ENCODE measurements at places on chromosomes 13 and 19.

GRCh38 chr13:46844431-46844830 lies 47.5 kb upstream of the ESD start:
- DNase-seq: no peak

DNA sequence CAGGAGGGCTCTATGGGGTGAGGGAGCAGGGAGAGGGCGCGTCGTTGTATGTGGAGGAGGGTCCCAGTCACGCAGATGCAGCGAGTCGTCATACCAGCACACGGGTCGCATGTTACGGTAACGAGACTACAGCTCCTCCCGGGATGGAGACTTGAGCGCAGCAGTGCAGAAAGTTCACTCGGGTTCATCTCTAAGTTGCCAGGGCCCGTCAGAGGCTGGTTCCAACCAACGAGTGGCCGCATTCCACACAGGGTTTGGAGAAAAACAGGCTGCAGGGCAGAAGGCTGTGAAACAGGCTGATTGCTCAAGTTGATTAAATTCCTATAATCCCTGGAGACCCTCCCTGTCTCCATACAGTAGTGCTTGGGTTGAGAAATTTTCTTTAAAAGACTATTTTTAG lies 21.9 kb upstream of the TTYH1 start:
- no peak for DNase-seq

- DNase-seq: no peak
These were observed 7.5 kb upstream of the PDCD5 start for GRCh38 chr19:32573492-32573794.

GRCh38 chr13:30803749-30804148 lies 68.4 kb downstream of the ALOX5AP start:
- no peak for DNase-seq

- DNase-seq: no peak
These were observed 59.2 kb downstream of the STK24 start for GRCh38 chr13:98517576-98518310.

GRCh38 chr13:110312339-110313031 lies 5.4 kb downstream of the COL4A2 start:
- peak; percentile 66 for DNase-seq

GRCh38 chr13:27398360-27398759 lies 26.1 kb upstream of the GTF3A start:
- no peak for DNase-seq

DNA sequence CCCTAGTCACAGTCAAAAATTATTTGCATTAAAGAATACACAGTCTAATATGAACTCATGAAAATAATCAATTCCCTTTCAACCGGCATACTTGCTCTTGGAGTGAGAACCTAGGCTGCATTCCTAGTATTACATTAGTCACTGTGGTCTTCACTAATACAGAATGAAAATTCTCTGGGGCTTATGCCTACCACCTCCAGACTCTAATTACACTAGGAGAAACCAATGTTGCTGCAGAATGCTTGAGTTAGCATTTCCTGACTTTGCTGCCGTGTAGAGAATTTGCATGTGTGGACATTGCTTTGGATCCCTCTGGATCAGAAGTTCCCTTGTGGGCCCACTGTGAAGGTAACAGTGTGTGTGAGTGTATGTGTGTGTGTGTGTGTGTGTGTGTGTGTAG lies 87.8 kb downstream of the CCNA1 start:
- DNase-seq: no peak

- no peak for DNase-seq
These were observed 583 bp downstream of the ZNF615 start for GRCh38 chr19:52007451-52007805.

GRCh38 chr13:48189171-48189570 lies 43.8 kb upstream of the ITM2B start:
- no peak for DNase-seq

GRCh38 chr19:29577649-29577963 lies 28.5 kb upstream of the POP4 start:
- no peak for DNase-seq

DNA sequence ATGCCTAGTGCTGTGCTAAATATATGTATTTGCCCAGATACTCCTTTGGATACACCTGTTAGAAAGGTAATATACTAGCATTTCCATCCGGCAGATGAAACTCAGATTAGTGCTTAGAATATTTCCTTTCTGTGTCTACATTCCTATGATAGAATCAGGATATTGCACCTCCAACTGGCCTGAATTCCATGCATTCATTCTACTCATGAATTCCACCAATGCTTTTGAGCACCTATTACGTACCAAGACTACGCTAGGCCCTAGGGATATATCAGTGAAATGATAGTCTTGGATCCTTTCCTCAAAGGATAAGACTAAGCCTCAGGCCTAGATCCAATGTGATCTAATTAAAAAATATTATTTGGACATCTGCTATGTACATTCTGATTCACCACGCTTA lies 223.8 kb upstream of the SERP2 start:
- no peak for DNase-seq

- DNase-seq: no peak
These were observed 1284.5 kb downstream of the SLITRK1 start for GRCh38 chr13:82597747-82598146.

- DNase-seq: peak; percentile 19
These were observed 135.7 kb downstream of the DNAJC15 start for GRCh38 chr13:43159026-43159461.

GRCh38 chr19:14470031-14470876 lies 4.9 kb downstream of the PTGER1 start:
- no peak for DNase-seq

- DNase-seq: peak; percentile 25
These were observed 11.1 kb upstream of the DHRS12 start for GRCh38 chr13:51814825-51815650.

DNA sequence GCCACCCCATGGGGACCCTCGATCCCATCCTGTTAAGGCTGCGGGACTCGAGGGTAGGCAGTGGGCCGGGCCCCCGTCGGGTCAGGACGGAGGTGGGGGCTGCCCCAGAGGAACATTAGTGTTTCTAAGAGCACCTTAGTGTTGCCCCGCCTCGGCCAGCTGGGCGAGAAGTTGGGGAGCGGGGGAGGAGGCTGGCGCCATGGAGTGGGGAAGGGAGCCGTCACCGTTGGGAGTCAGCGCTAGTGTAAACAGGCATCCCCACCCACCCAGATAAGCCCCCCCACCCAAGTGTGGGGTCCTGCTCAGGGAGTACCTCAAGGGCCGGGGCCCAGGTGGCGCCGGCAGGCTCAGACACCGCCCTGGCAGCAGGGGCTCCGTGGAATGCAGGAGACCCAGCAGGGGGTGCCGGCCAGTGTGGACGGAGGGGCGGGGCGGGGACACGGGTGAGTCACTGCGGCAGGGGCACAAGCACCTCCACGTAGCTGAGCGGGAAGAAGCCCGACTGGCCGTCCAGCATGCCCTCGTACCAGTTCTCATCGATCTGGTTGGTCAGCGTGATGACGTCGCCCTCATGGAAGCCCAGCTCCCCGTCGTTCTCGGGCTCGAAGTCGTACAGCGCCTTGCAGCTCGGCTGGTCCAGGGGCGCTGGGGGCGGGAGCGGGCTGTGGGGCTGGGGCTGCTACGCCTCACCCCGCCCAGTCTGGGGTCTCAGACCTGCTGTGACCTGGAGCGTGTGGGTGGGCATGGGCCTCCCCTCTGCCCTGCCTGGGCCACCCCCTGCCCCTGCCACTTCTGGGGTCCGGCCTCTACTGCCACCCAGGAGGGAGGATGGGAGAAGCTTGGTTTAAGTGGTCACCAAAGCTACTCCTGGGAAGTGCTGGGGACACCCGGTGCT lies 18.0 kb downstream of the MPND start:
- DNase-seq: no peak

- DNase-seq: no peak
These were observed 532.4 kb upstream of the SGCG start for GRCh38 chr13:22648320-22648801.

GRCh38 chr13:96621634-96622183 lies 372.6 kb downstream of the OXGR1 start:
- no peak for DNase-seq

Data from amniotic stem cell (primary cell).